ENCODE measurements at places on chromosomes 6 and 20. TPM values are rescaled to one million over a fixed set of nuclear protein-coding genes. Genes with fewer than 3 reads are reported as not detected.

Gene HSPA1A
- 324 TPM for total RNA-seq

Gene OPRL1
- total RNA-seq: 0.75 TPM

Gene CD40
- total RNA-seq: 7.4 TPM

Gene TRAM2
- total RNA-seq: 11.0 TPM

Gene EGFL8
- total RNA-seq: 6.1 TPM

Data from Right ventricle myocardium superior (tissue), 1 donor.